ENCODE measurements at places on chromosomes 7 and 10.

DNA sequence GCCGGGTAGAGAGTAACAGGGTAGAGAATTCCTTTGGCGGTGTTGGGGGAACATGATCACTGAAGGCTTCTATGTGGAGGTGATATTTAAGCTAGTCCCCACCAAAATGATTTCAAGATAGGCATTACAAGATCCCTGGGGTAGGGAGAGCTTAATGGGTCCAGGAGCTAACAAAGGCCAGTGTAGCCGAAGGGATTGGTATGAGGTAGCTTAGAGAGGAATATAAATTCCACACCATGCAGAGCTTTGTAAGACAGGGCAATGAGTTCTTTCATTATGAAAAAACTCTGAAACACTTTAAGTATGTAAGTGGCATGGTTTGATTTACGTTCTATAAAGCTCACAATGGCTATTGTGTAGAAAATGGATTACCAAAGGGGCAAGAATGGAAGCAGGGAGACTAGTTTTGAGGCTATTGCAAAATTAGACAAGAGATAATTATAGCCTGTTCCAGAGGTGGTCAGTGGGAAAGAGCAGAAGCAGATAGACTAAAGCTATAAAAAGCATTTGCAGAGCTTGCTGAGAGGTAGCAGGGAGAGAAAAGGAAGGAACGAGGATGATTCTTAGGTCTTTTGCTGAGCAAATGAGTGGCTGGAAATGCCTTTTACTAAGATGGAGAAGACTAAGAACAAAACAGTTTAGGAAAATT, 119.7 kb upstream of the SLC25A13 start:
- DNase-seq: no peak

- no peak for DNase-seq
Measured at GRCh38 chr10:100303724-100304319, 17.3 kb upstream of the BLOC1S2 start.

GRCh38 chr10:18400201-18400905, 251.0 kb downstream of the NSUN6 start:
- DNase-seq: no peak

DNA sequence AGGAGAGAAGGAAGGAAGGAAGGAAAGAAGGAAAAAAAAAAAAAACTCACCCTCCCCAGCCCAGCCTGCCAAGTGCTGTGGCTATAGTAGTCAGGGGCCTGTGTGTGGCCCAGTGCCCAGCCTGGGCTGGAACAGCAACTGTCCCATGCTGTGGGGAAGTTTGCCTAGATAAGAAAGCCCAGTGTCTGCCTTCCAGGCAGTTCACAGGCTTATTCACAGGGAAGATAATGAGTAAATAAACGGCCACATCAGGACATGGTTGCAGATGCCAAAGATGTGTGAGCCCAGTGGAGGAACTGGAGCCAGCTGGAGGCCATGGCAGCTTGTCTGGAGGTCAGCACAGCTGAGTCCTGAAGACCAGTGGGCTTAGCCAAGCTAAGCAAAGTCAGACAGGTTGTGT, 132.4 kb upstream of the FOXK1 start:
- no peak for DNase-seq

- no peak for DNase-seq
Measured at GRCh38 chr10:48792121-48792520, 107.4 kb downstream of the WDFY4 start.

- DNase-seq: no peak
Measured at GRCh38 chr10:22644222-22644621, 70.2 kb downstream of the PIP4K2A start.

GRCh38 chr7:26309089-26309488, 17.4 kb downstream of the SNX10 start:
- DNase-seq: no peak

DNA sequence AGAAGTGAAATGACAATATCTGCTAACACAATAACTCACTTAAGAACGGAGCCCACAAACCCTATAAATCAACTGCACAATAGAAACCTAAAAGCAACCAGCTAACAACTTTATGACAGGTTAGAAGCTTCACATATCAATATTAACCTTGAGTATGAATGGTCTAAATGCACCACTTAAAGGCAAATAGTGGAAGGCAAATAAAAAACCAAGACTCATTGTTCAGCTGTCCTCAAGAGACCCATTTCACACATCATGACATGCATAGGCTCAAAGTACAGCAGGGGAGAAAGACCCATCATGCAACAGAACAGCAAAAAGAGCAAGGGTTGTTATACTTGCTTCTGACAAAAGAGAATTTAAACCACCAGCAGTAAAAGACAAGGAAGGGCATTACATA, 46.8 kb downstream of the CDC14C start:
- no peak for DNase-seq

GRCh38 chr10:128062331-128062880, 63.8 kb downstream of the MKI67 start:
- DNase-seq: no peak

GRCh38 chr10:101226491-101227428, 2.5 kb downstream of the LBX1 start:
- no peak for DNase-seq

DNA sequence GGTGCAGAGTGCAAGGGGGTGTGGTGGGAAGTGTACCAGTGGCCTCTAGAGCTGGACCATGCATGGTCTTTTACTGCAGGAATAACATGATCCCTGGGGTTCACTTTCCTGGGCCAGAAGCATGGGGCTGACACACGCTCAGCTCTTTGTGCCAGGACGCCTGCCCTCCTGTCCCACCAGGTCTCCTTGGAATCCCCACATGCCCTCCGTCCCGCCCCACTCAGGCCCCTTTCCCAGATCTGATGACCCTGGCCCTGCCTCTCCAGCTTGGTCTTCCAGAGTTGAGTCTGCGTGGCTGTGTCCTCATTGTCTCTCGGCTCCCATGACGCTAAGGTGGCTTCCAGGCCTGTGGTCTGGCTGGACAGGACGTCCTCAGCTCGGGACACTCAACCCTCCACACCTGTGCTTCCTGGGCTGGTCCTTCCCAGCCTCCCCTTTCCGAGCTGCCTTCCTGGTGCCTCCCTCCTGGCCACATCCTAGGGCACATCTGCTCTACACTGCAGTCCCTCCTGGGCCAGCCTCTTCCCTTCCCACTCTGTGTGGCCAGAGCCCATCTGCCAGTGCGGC, 249.5 kb upstream of the SHH start:
- no peak for DNase-seq

DNA sequence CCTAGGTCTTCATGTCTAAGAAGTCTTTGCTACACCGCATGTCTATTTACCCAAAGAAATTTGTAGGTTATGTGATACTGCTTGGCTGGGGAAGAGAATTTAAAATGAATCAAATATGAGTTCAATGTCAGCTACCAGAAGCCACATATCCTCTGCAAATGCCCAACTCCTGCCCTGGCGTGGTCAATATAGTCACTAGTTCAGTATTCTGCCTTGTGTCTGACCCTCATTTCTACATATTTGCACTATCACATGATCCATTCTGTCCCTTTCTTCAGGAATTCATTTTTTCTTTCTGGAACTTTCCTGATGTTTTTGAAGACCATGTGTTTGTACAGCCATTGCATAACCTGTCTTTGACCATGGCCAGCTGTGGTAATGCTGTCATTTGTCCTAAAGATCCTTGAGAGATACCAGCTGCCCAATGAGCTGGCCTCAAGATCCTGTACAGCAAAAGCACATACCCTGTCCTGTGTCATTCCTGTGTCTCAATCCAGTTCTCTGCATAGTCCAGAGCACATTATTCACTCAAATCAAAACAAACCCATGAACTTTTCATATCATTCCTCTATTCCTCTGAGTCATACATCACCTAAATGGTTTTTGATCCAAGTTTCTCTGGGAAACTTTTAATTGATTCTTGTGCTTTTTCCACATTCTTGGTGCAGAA, 524.5 kb downstream of the PARD3 start:
- DNase-seq: no peak

DNA sequence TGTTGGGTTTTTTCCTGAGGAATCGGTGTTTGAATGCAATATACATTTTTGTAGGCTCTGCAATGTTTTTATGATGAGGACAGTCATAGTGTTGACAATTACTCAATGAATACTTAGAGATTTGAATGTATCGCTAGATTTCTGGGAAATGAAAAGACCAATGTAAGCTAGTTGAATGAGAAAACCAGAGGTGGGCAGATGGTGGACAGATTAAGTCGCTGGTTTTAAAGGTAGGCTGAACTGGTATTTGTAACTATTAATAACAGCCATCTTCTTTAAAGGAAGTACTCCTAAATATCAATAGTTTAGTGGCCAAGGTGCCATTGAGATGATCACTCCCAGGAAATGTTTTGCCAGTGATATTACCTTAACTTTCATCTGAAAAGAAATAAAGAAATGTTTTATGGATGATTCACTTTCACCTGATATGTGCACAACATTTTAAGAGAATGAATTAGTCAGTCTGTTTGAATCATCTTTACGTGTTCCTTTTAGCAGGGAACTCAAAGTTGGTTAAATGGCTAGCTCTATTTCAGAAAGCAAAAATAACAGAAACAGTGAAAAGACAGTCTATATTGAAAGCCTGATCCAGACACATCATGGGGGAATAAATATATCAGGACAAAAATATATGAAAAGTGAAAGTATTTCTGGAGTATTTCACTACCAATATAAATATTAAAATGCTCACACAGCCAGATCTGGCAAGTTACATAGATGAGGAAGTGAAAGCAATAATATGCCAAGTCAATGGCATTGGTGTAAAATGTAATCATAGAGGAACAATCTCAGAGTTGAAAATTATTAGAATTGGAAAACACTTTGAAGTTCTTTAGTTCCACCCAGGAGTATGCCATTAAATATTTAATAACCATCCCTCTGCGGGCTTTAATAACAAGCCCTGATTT, 20.7 kb downstream of the MET start:
- no peak for DNase-seq

GRCh38 chr10:72712136-72712535, 20.2 kb downstream of the MCU start:
- DNase-seq: no peak

DNA sequence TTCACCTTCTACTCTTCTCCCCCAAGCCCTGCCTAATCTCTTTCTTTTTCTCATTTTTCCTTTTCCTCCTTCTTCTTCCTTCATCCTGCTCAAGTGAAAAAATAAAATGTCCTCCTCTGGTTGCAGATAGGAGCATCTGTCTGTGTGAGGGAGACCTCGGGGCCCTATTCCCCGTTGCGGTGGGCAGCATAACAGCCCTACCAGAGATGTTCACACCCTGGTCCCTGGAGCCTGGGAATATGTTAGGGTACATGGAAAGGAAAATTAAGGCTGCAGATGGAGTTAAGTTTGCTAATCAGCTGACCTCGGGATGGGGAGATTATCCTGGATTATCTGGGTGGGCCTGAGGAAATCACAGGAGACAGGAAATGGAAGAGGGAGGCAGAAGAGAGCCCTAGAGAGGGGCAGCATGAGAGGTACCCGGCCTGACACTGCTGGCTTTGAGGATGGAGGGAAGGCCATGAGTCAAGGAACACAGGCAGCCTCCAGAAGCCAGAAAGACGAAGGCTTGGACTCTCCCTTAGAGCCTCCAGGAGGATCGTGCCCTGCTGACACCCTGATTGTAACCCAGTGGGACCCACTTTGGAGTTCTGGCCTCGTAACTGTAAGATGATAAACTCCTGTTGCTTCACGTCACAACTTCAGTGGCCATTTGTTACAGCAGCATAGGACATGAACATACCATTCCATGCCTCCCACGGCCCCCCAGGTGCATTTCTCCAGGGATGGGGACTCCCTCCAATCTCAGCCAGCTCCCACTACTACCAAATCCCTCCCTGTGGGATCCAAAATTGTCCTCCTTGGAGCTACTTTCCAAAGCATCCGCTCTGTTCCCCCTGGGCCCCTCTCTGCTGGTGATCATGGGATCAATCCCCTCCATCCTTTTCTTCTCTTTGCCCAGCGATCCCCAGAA, 39.0 kb upstream of the ZMIZ1 start:
- DNase-seq: no peak

DNA sequence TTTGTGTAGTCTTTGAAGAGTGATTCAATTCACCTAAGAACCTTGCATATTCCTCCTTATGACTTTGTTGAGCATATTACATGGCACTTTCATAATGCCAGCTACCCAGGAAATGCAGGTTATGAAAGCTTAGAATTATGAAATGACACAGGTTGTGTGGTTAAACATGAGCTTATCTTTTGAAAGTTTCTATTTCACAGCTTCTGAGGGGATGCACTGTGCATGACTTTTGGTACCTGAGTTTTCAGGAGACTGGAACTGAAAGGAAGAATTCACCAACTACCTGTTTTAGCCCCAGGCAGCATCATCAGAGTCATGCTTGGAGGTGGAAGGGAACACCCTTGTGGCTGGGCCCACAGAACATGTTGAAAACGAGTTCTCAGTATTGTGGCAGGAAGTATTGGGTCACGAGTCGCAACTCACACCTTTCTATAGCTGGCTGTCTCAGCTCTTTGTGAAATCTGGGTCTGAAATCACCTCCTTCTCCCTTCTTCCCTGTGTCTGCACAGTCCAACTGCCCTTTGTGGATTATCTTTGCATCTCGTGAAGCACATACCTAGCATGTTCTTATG, 228.2 kb downstream of the PTEN start:
- DNase-seq: peak; percentile 28

- no peak for DNase-seq
Measured at GRCh38 chr10:121609426-121610380, 11.5 kb upstream of the FGFR2 start.

- DNase-seq: no peak
Measured at GRCh38 chr10:35903021-35903420, 260.9 kb upstream of the FZD8 start.

DNA sequence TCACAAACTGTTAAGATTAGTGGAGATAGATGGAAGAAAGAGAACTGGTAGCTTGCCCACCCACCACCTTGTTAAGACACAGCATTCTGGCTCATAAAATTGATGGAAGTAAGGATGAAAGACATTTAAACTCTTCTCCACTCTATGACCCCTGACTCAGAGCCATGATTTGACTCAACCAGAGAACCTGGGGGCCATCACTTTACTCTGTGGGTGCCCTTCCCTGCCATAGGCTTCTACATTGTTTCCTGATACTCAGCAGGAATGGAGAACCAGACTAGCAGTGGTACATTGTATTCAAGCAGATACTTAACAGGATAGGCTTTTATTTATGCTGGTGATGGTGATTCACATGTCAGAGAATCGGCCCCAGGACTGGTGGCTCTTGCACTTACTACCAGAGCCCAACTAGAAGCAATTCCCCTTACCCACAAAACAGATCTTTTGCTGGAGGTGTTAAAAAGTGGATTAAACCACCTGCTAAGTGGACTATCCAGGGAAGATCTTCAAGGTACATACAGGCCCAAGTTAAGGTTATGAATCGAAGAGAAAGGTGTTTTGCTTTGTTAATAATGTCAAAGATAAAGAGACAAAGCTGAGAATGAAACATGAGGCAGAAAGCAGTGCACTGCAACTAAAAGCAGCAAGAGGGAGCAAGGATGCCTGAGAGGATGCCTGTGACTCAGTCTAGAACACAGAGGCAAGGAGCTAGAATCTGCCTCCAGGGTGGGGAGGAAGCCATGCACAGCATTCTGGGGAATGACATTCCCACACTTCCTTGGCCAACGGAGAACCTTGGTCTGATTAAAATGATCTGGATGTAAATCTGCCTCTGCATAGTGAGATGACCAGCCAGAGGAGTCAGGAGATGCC, 36.0 kb upstream of the GLI3 start:
- DNase-seq: no peak

DNA sequence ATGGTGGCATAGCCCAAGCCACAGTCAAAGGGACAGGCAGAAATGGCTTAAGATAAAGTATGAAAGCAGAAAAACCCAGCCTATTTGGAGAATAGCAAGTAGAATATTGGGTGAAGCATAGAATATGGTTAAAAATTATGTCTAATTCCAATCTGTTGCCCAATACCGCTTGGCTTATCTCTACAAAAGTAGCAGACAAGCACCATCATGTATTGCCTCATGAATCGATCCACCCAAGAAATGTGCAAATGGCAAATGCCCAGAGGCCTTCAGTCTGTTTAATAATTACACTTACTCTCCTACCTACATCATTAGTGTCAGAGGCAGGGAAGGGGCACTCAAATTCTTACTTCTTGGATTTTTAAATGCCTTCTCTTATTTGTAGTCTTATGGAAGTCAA, 130.9 kb upstream of the ADAM12 start:
- no peak for DNase-seq

All from activated CD8-positive, alpha-beta memory T cell treated with anti-CD3 and anti-CD28 coated beads for 1 hour (primary cell).